Endothelial cell of umbilical vein (primary cell): ENCODE measurements at places on chromosomes 11 and 22. TPM values are rescaled to one million over a fixed set of nuclear protein-coding genes. Genes with fewer than 3 reads are reported as not detected.

DNA sequence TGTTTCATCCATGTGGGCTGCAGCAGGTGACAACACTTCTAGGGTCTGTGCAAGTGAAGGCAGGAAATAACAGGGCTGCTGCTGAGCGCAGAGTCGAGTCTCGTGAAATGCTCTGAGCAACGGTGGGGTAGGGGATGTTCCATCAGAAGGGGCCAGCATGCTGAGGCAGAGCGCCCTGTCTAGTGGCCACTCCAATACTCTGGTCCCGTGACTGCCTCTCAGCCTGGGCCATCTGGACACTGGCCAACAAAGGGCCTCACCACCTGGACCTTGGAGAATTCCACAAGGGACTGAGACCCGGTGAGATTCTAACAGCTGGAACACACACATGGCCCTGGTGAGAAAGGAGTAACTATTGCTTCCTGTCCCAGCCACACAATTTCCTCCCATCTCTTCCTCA lies 375.7 kb downstream of the SHANK2 start:
- H3K4me3 ChIP-seq = no peak overlapping the region
- H3K27me3 ChIP-seq = no peaks in the 10 kb centered on the region

DNA sequence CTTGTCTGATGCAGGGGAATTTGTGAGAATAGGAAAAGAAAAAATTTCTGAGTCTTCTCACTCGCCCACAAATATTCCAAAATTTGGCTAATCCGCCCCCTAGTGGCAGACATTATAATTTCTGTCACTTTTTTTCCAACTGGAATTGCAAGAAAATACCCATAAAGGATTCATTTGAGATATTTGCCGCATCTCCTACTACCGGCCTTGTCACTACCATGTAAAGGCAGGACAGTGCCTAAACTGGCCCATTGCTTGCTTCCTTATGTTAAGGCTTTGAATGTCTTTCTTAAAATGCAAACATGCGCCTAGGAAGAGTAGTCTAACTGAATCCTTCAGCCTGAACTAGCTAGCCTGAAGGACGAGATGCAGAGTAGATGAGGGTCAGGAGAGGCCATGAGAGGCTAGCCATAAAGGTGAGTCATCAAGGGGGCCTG lies 9.3 kb upstream of the CEP295 start:
- no peak overlapping the region for H3K4me3 ChIP-seq
- no peaks in the 10 kb centered on the region for H3K36me3 ChIP-seq
- DNase-seq = peak; percentile 56
- no peak overlapping the region for H3K27ac ChIP-seq
- peaks cover 22% of the 10 kb centered on the region for H3K27me3 ChIP-seq

DNA sequence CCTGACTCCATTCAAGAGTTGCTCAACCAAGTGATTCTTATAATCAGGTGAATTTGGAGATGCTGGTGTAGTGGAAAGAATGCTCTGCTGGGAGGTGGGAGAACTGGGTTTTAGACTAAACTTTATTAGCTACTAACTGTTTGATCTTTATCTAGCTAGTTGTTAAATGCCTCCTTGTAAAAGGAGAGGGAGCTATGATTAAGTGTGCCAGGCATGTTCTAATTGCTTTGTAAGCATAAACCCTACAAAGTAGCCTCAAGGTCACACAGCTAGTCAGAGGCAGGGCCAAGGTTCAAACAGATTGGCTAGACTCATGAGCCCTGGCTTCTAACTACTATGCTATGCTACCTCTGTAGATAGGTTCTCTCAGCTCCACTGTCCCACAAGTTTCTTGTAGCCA lies 105.5 kb downstream of the NXPE2 start:
- H3K27ac ChIP-seq = no peak overlapping the region
- H3K27me3 ChIP-seq = no peaks in the 10 kb centered on the region
- H3K4me3 ChIP-seq = no peak overlapping the region
- no peaks in the 10 kb centered on the region for H3K36me3 ChIP-seq
- no peaks in the 10 kb centered on the region for H3K4me1 ChIP-seq
- no peak for DNase-seq

DNA sequence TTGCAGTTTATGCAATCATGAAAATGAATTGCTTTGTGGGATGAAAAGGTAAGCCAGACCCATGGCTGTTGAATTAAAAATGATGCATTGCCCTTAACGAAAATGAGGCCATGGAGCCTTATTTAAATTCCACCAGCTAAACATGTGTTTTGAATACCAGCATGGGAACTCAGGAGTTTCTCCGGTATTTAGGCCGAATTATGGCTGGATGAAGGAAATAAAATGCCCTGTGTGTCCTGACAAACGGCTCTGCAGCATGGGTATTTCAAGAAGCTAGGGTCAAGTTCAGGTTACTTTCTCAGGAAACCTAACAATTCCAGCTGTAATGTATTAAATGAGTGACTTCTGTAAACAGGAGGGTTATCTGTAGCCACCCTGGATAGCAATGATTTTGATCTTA lies 38.3 kb downstream of the AMOTL1 start:
- H3K27me3 ChIP-seq = no peaks in the 10 kb centered on the region
- peaks cover 2% of the 10 kb centered on the region for H3K36me3 ChIP-seq
- H3K4me1 ChIP-seq = no peaks in the 10 kb centered on the region
- no peak overlapping the region for H3K4me3 ChIP-seq

GRCh38 chr11:70511345-70511744 lies 113.0 kb downstream of the CTTN start:
- no peak overlapping the region for H3K4me3 ChIP-seq
- no peak overlapping the region for H3K27ac ChIP-seq
- H3K4me1 ChIP-seq = no peaks in the 10 kb centered on the region
- DNase-seq = no peak
- no peaks in the 10 kb centered on the region for H3K27me3 ChIP-seq

DNA sequence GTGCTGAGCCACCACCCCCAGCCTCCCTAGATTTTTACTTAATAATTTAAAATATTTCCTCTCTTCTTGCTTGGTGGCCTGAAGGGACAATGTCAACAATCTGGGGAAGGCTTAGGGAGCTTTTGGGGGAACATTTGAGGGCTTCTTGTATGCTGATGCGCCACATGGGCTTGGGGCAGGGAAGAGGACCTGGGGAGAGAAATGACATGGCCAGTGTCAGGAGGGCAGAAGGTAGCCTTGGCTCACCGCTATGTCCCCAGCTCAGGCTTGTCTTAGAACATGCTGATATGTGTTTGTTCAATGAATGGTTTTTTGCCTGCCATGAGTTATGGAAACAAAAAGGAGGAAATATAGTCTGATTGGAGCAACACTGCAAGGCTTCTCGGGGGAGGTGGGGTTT lies 51.6 kb downstream of the ST14 start:
- H3K36me3 ChIP-seq = no peaks in the 10 kb centered on the region
- no peak overlapping the region for H3K4me3 ChIP-seq
- no peaks in the 10 kb centered on the region for H3K4me1 ChIP-seq
- no peak overlapping the region for H3K27ac ChIP-seq
- no peak for DNase-seq
- peaks cover 12% of the 10 kb centered on the region for H3K27me3 ChIP-seq

DNA sequence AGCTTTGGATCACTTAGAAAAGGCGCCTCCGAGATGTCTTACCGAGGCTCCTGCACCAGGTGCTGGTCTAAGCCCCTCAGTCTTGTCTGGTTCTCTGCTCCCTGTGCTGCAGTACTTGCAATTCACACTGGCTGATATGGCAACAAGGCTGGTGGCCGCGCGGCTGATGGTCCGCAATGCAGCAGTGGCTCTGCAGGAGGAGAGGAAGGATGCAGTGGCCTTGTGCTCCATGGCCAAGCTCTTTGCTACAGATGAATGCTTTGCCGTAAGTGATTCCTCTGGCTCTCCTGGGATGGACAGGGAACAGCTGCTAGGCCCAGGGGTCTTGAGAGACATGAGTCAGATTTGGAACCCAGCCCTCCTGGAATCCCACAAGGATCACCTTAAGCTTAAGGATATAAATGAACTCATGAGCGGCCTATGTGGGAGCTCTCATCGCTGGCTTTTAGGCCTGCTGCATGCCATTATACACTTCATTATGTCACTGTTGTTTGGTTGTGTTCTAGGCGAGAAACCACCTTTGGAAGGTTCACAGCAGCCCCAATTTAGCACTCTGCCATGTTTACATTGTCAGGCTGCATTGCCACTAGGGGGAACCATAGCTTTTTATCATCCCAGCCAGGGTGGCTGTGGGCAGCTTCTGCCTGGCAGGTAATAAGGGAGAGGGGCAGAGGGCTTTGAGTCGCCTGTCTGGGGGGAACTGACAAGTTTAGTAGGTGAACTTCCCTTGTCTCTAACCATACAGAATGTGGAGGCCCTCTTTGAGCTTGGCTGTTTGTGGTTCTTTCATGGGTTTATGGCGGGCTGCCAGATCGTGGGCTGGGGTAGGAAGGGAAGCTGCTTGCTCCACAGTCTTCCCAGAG lies 8.5 kb downstream of the ACAD8 start:
- H3K36me3 ChIP-seq = peaks cover 17% of the 10 kb centered on the region
- no peak overlapping the region for H3K4me3 ChIP-seq
- DNase-seq = peak; percentile 19
- H3K27me3 ChIP-seq = no peaks in the 10 kb centered on the region

GRCh38 chr11:86676010-86676409 lies 3.6 kb upstream of the ME3 start:
- H3K4me3 ChIP-seq = no peak overlapping the region
- DNase-seq = no peak
- no peaks in the 10 kb centered on the region for H3K36me3 ChIP-seq

DNA sequence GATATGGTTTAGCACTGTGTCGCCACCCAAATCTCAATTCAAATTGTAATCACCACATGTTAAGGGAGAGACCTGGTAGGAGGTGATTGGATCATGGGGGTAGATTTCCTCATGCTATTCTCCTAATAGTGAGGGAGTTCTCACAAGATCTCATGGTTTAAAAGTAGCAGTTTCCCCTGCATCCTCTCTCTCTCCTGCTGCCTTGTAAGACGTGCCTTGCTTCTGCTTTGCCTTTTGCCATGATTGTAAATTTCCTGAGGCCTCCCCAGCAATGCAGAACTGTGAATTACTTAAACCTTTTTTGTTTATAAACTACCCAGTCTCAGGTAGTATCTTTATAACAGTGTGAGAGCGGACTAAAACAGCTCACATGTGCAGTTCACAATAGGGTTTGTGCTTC lies 1668.7 kb upstream of the RAG2 start:
- no peak overlapping the region for H3K4me3 ChIP-seq
- no peak for DNase-seq
- no peaks in the 10 kb centered on the region for H3K4me1 ChIP-seq
- no peak overlapping the region for H3K27ac ChIP-seq
- no peaks in the 10 kb centered on the region for H3K27me3 ChIP-seq

DNA sequence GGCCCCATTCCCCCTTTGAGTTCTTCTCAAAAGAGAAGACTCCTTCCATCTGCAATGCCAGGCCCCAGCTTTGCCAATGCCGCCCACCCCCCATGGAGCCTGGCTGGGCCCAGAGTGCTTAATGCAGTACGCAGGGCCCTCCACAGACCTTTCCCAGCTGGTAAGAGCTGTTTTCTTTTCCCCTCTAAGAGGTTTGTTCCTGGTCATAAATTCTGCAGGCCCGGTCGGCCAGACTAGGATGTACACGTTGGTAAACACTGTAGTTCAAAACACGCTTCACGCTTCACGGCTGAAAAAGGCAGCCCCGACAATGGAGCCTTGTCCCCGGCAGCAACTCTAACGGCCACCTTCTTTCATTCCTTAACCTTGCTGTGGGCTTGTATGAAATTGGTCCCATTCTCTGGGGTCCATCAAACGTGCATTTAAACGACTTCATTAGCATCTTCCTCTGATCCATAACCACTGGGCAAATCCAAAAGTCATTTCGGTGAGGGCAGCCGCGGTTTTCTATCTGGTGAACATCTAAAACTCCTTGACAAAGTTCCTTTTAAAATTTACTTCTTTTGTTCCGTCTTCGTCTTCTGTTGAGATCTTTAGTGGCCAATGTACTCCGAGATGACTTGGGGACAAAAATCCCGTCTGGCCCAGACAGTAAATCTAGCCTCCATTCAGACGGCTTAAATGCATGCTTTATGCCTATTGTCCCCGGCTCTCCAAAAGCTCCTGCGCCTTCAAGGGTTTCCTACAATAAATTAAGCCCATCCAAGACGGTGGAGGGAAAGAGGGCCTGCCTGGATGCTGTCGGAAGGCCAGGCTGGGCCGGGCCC lies 60.0 kb upstream of the MYEOV start:
- DNase-seq = no peak
- no peak overlapping the region for H3K4me3 ChIP-seq
- peaks cover 18% of the 10 kb centered on the region for H3K27me3 ChIP-seq
- H3K36me3 ChIP-seq = no peaks in the 10 kb centered on the region
- H3K4me1 ChIP-seq = no peaks in the 10 kb centered on the region

GRCh38 chr11:64802370-64803157 lies 450 bp downstream of the MAP4K2 start:
- peak overlapping the region; percentile 43 for H3K4me3 ChIP-seq
- peaks cover 36% of the 10 kb centered on the region for H3K4me1 ChIP-seq
- peaks cover 23% of the 10 kb centered on the region for H3K36me3 ChIP-seq

DNA sequence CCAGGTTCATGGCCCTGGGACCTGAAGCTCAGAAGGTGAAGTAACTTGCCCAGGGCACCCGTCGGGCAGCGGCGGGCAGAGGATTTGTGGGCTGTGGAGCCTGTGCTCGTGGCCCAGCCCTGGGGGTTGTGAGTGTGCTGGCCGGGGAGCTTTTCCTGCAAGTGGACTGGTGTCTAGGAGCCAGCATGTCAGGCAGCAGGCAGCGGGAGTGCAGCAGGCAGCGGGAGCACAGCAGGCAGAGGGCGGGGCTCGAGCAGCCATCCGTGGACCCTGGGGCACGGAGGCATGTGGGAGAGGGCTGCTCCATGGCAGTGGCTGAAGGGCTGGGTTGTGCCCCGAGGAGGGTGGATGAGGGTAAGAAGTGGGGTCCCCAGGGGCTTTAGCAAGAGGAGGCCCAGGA lies 72.7 kb upstream of the PPP6R3 start:
- H3K27ac ChIP-seq = no peak overlapping the region
- H3K27me3 ChIP-seq = no peaks in the 10 kb centered on the region
- no peak for DNase-seq
- H3K4me3 ChIP-seq = no peak overlapping the region

DNA sequence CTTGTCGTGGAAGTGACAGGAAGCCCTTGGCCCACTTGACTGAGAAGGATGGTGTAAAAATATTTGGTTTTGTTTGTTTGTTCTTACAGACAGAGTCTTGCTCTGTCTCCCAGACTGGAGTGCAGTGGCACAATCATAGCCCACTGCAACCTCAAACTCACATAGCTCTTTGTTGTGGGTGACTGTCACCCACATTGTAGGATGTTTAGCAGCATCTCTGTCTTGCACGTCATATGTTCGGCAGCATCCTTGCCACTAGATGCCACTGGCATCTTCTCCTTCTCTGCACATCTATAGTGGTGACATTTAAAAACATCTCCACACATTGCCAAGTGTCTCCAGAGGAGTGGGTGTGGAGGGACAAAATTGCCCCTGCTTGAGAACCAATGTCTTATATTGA lies 56.8 kb downstream of the PRR5L start:
- H3K4me3 ChIP-seq = no peak overlapping the region
- H3K27me3 ChIP-seq = peaks cover 14% of the 10 kb centered on the region
- peaks cover 5% of the 10 kb centered on the region for H3K4me1 ChIP-seq
- H3K27ac ChIP-seq = no peak overlapping the region
- no peak for DNase-seq

Gene SLC22A8
- polyA plus RNA-seq = not detected in 2 replicates

Gene OR10A3
- polyA plus RNA-seq = not detected in 2 replicates

Gene BARX2
- not detected in 2 replicates for polyA plus RNA-seq

Gene PAMR1
- not detected in 2 replicates for polyA plus RNA-seq

Gene TMPRSS4
- polyA plus RNA-seq = not detected in 2 replicates

Gene MS4A1
- polyA plus RNA-seq = not detected in 2 replicates
